ENCODE measurements at places on chromosomes 2 and 18.

DNA sequence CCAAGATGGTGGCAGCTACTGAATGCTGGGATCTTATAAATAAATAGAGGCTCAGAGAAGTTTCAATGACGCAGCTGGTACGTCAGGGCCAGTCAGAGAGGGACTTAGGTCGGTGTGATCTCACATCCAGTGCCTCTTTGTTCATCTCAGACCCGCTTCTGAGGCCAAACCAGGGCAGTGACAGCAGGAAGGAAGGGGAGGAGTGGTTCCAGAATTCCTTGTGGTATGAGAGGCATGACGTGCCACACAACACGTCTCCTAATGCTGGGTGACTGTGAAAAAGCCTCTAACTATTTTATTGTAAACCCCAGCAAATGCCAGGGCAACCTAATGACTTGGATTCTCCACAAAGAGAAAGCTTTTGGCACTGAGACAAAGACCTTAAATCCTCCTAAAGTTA lies 423.3 kb downstream of the LPIN1 start:
- no peak for DNase-seq

DNA sequence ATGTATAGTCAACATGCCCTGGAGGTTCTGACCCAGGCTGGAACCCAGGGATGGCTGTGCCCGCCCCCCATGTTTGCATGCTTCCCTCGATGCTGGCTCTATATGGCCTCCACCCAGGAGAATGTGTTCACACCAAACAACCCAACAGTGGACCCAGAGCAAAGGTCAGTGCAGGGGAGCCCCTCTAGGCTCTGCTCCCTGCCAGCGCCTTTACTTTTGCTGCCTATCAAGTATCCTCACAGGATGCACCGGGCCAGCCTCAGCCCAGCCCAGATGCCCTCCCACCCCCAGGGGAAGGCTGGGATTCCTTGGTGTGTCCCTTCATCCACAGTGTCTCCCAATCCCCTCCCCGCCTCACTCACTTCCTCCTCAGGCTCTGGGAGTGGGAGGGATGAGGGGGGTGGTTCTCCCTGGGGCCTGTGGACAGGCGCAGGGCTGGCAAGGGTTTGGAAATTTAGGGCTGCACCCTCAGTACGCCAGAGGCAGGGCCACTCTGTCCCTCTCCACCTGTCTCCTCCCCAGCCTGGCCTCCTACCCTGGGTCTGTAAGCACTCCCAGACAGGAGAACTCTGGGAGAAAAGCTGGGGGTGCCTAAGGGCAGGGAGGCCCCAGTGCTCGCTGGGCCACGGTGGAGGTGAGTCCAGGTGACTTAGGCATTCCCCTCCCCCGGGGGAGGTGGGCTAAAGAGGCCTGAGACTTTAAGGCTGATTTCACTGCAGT lies 2.3 kb downstream of the ATP6V1B1 start:
- DNase-seq = peak; percentile 51

- DNase-seq = no peak
Observed at GRCh38 chr2:230932556-230933511, 7.8 kb upstream of the GPR55 start.

DNA sequence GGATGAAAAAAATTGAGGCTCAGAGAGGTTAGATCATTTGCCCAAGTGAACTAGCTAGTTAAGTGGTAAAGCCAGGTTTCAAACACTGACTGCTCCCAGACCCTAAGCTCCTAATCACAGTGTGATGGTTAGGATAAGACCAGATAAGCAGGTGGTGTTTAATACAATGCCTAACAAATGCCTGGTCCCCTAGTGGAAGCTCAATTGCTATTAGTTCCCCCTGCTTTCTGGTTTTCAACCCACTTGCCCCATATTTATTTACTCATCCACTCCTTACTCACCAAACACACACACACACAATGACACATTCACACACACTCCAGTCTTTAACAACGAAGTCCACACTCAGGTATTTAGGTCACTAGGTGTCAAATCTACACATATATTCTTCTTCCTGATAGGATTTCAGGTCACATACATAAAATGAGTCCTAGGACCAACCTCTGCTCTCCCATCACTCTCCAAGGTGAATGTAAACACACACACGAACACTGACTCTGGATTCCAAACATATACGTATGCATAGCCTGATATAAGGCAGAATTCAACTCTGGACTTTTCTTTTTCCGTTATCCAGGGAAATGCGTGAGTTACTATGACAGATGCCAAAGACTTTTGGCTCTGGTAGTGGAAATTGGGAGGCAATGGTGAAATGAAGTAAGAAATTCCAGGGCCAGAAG lies 73.6 kb upstream of the TSPYL6 start:
- DNase-seq = no peak

Measured in GM23338 (cell line).